ENCODE measurements at places on chromosomes 7 and 10.

- H3K27ac ChIP-seq: no peak overlapping the region
- no peaks in the 10 kb centered on the region for H3K27me3 ChIP-seq
- no peaks in the 10 kb centered on the region for H3K4me1 ChIP-seq
- no peaks in the 10 kb centered on the region for H3K36me3 ChIP-seq
- no peak for DNase-seq
These were observed 104.1 kb downstream of the THSD7A start for GRCh38 chr7:11727864-11728263.

DNA sequence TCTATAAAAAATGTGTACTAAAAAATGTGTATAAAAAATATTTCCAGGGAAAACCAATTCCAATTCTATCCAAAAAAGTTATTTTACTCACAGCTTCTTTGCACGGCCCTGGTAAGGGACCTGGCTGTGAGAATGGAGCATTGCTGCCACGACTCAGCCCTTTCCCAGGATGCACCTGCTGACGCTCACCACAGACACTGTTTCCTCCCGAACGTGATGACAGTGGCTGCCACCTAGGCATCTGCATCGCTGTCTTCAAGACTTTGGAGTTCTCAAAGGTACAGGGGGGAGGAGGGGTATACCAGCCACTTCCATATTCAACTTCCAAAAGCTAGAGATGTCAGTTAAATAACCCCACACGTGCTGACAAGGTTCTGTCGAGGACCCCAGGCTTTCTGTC lies 23.9 kb upstream of the PTPRN2 start:
- H3K27ac ChIP-seq: no peak overlapping the region
- H3K4me1 ChIP-seq: no peaks in the 10 kb centered on the region
- H3K36me3 ChIP-seq: no peaks in the 10 kb centered on the region
- no peak overlapping the region for H3K4me3 ChIP-seq
- no peaks in the 10 kb centered on the region for H3K27me3 ChIP-seq

DNA sequence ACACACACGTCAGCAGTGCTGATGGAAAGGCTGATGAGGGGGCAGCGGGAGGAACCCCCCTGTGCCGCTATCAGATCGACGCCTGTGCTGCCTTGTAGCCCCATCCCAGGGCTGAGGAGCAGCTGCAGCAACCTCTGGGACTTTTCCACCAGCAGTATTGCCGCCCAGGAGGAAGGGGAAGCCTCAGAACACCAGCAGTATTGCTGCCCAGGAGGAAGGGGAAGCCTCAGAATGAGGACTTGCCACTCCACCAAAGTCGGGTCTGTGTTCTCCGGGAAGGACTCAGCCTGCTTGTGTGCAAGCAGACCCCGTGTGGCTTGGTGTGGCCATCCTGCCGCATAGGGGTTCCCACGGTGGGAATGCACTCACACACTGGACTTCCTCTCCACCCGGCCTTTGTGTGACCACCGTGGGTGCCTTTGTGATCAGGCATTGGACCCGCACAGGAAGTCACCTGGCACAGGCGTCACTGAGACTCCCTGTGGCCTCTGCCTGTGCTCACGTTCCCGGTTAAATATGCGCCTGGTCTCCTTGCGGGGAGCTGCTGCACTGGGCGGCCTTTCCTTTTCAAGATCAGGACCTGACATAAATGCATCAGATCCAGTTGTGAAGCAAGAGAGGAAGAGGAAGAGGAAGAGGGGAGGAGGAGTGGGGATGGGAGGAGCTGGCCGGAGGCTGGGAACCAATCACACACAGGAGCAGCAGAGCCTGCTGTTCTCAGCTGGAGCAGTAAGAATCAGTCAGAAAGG lies 248.5 kb downstream of the DNAJB6 start:
- H3K27ac ChIP-seq: no peak overlapping the region
- no peaks in the 10 kb centered on the region for H3K36me3 ChIP-seq
- no peaks in the 10 kb centered on the region for H3K4me1 ChIP-seq
- no peak overlapping the region for H3K4me3 ChIP-seq

- H3K27ac ChIP-seq: no peak overlapping the region
- no peaks in the 10 kb centered on the region for H3K4me1 ChIP-seq
- H3K27me3 ChIP-seq: no peaks in the 10 kb centered on the region
- DNase-seq: peak; percentile 38
- H3K36me3 ChIP-seq: no peaks in the 10 kb centered on the region
- no peak overlapping the region for H3K4me3 ChIP-seq
These were observed 129.8 kb downstream of the EGFR start for GRCh38 chr7:55148571-55148970.

DNA sequence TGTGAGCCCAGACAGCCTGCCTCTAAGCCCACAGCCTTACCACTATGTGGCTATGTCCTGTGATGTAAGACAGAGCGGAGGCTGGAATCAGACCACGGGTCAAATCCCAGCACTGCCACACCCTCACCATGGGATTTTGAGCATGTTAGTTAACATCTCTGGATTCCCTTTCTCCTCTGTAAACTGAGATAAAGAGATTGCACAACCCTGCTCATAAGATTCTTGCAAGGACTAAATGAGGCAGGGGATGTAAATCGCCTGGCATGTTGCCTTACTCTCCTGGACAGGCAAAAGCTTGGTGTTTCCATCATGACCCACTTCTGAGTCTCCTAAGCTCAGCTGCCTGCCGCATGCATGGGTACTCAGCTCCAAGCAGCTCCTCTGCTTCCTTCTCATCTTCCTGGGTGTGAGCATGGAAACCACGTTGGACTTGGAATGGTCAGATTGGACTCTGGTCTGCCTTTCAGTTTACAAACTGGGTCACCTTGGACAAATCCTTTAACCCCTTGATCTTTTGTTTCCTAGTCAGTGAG lies 41.3 kb upstream of the MTURN start:
- H3K27me3 ChIP-seq: no peaks in the 10 kb centered on the region
- no peaks in the 10 kb centered on the region for H3K36me3 ChIP-seq
- DNase-seq: no peak
- H3K27ac ChIP-seq: no peak overlapping the region
- no peaks in the 10 kb centered on the region for H3K4me1 ChIP-seq

- no peaks in the 10 kb centered on the region for H3K27me3 ChIP-seq
- H3K36me3 ChIP-seq: no peaks in the 10 kb centered on the region
- H3K27ac ChIP-seq: no peak overlapping the region
- no peaks in the 10 kb centered on the region for H3K4me1 ChIP-seq
- no peak for DNase-seq
- H3K4me3 ChIP-seq: no peak overlapping the region
These were observed 51.9 kb downstream of the THSD7A start for GRCh38 chr7:11779864-11780674.

DNA sequence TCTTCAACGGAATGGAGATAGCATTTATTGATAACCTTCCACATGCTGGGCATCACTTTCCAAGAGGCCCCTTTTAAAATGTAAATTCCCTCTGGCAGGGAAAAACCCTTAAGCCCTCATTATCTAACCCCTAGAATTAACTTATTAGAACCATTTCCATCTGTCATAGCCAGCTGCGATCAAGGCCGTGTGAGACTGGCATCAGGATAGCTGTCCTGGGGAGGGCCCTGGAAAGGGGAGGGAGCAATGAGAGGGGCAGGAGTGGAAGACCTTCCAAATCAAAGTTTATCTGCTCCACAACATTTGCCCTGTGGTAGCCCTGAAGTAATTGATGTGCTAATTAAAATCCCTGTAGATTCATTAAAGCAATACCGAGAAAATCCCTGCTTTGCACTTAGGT lies 45.0 kb upstream of the JAZF1 start:
- H3K4me1 ChIP-seq: no peaks in the 10 kb centered on the region
- no peak overlapping the region for H3K27ac ChIP-seq
- H3K4me3 ChIP-seq: no peak overlapping the region
- no peaks in the 10 kb centered on the region for H3K27me3 ChIP-seq
- DNase-seq: no peak
- H3K36me3 ChIP-seq: no peaks in the 10 kb centered on the region

DNA sequence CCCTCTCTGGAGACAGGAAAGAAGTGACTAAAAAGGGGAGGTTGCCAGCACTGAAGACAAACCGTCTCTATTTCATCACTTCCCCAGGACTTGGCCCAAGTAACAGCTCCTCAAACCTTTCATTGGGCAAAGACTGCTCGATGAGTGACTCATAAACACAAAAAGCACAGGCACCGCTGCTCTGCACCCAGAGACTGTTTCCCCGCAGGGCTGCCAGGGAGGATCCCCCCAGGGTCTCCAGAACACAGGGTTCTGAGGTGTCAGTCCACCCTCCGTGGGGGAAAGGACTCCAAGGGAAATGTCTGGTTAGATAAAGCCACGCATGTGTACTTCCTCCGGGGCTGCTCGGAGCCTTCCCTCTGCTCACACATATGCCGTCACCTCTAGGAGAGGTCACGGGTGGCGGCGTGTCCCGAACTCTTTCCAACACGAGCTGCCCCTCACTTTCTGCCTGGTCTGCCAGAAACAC lies 59.9 kb downstream of the INSIG1 start:
- H3K27ac ChIP-seq: no peak overlapping the region
- no peaks in the 10 kb centered on the region for H3K4me1 ChIP-seq
- H3K27me3 ChIP-seq: peaks cover 66% of the 10 kb centered on the region
- DNase-seq: no peak

DNA sequence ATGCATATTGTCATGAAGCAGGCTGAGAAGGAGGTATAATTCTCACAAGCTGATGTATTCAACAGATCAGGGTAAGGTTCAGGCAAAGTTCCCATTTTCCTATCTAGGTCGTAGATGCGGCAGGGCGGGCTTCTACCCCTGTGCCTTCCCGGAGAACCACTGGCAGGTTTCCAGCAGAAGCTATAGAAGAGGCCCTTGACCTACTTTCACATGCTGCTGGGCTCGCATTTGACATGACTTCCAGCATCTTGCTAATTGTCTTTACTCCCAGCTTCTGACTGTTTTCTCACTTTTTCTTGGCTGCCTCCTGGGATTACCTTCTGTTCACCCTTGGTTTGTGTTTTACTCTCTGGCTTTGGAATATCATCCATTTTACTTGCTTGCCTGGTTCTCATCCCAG lies 32.6 kb upstream of the ORC5 start:
- H3K27ac ChIP-seq: no peak overlapping the region
- peaks cover 9% of the 10 kb centered on the region for H3K27me3 ChIP-seq
- no peak overlapping the region for H3K4me3 ChIP-seq
- H3K4me1 ChIP-seq: no peaks in the 10 kb centered on the region
- no peaks in the 10 kb centered on the region for H3K36me3 ChIP-seq

- no peak overlapping the region for H3K27ac ChIP-seq
- DNase-seq: no peak
- no peaks in the 10 kb centered on the region for H3K36me3 ChIP-seq
- H3K4me1 ChIP-seq: no peaks in the 10 kb centered on the region
- H3K4me3 ChIP-seq: no peak overlapping the region
These were observed 46.1 kb downstream of the CAMK2B start for GRCh38 chr7:44279286-44279685.

- no peak overlapping the region for H3K4me3 ChIP-seq
- no peak for DNase-seq
- H3K27ac ChIP-seq: no peak overlapping the region
- H3K4me1 ChIP-seq: no peaks in the 10 kb centered on the region
These were observed 32.0 kb downstream of the EEPD1 start for GRCh38 chr7:36185092-36185491.

GRCh38 chr10:48187713-48188485 lies 86.6 kb downstream of the FRMPD2 start:
- H3K4me1 ChIP-seq: no peaks in the 10 kb centered on the region
- DNase-seq: no peak
- no peak overlapping the region for H3K4me3 ChIP-seq
- no peaks in the 10 kb centered on the region for H3K36me3 ChIP-seq

DNA sequence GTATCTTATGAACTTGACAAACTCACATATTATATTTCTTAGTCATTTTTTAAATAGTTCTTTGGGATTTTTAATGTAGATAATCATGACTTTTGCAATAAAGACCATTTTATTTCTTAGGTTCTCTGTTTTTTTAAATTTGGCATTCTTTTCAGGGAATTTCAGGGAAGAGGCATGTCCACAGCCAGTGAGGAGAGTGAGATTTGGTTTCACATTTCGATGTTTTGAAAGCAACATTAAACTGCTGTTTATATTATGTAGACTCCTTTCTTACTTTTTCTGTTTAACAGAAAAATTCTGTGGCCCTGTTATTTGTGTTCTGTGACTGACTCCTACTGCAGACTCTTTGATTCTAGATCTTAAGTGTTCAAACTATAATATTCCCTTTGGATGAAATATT lies 153.7 kb downstream of the FAM107B start:
- H3K4me3 ChIP-seq: no peak overlapping the region
- H3K36me3 ChIP-seq: no peaks in the 10 kb centered on the region
- no peak overlapping the region for H3K27ac ChIP-seq

DNA sequence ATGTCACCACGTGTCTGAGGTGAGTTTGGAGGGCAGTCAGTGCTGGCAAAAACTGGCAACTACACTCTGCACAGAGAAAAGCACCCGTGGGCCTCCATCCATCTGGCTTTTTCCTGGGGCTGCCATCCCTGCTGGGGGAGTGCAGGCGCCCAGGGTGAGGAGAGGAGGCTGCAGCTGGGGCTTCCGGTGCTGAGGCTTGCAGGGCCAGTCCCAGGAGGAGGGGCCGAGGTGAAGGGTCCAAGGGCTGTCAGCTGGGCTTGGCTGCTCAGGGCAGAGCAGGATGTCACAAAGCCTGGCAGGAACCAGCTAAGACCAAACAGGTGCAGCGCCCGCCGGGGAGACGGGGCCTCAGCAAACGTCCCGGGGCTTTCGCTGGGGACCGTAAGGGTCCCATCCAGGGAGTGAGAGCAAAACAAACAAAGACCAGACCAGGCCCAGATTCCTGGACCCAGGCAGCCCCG lies 77.2 kb downstream of the CFAP46 start:
- H3K4me1 ChIP-seq: peaks cover 3% of the 10 kb centered on the region
- no peak overlapping the region for H3K4me3 ChIP-seq
- H3K27ac ChIP-seq: no peak overlapping the region

- no peak overlapping the region for H3K27ac ChIP-seq
- H3K4me3 ChIP-seq: no peak overlapping the region
- no peaks in the 10 kb centered on the region for H3K27me3 ChIP-seq
- no peak for DNase-seq
- no peaks in the 10 kb centered on the region for H3K36me3 ChIP-seq
These were observed 880.1 kb downstream of the DNAJB9 start for GRCh38 chr7:109449760-109450159.

- H3K4me3 ChIP-seq: peak overlapping the region; percentile 34
- H3K36me3 ChIP-seq: no peaks in the 10 kb centered on the region
- peak; percentile 82 for DNase-seq
- no peaks in the 10 kb centered on the region for H3K27me3 ChIP-seq
These were observed 2.1 kb downstream of the CLDN15 start for GRCh38 chr7:101235522-101235921.

DNA sequence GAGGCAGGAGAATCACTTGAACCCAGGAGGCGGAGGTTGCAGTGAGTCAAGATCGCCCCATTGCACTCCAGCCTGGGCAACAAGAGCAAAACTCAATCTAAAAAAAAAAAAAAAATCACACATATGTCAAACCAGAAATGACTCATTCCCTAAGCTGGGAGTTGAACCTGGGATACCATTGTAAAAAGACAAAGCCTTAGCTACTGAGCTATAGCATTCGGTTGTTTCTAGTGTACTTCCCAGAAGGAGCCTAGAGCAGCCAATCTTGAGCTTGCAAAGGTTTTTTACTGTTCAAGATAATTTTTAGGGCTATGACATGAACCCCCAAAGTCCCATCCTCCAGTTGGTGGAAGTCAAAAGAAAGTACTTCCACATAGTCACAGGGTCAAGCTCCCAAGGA lies 87.9 kb downstream of the ZNF467 start:
- peaks cover 16% of the 10 kb centered on the region for H3K27me3 ChIP-seq
- no peak overlapping the region for H3K27ac ChIP-seq
- no peaks in the 10 kb centered on the region for H3K4me1 ChIP-seq
- no peaks in the 10 kb centered on the region for H3K36me3 ChIP-seq

Measured in transverse colon (tissue), 4 donors.